ENCODE measurements at places on chromosomes 5 and 9. TPM values are rescaled to one million over a fixed set of nuclear protein-coding genes. Genes with fewer than 3 reads are reported as not detected.

- DNase-seq: no peak
Observed at GRCh38 chr5:132086277-132086794, 12.7 kb downstream of the CSF2 start.

DNA sequence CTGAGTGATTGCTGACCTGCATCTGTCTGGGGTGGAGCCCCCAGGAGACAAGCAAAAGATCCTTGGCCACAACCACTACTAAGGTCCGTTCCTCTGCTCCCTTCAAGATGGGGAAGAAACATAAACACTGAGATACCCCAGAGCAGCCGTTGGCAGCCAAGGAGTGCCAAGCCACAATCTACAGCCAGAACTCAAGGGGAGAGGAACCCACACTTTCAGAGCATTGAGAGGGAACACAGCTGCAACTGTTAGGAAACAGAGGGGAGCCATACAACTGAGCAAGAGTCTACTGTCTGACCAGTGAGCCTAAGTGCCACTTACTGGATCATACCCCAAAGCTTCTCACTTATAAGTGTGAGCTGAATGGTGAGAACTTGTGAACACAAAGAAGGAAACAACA is 44.6 kb upstream of the ADRB2 start:
- no peak for DNase-seq

- DNase-seq: no peak
Observed at GRCh38 chr5:310941-311434, 10.5 kb upstream of the AHRR start.

DNA sequence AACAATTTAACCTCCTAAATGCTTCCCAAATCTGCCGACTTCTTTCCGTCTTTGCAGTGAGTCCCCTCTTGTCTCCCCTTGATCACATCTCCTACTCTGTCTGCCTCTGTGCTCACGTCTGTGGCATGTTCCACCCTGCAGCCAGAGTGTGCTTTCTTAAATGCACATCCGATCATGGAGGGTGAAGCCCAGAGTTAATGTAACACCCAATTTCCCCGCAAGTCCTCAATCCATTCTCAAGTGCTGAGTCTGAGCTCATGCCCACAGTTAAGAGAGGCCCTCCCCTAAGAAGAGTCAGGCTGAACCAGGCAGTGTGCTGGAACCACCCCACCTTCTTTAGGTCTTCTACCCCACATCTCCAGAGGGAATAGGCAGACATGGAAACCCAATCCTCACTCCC is 164.8 kb downstream of the EPB41L4A start:
- DNase-seq: no peak

- DNase-seq: no peak
Observed at GRCh38 chr5:1214936-1215220, 10.3 kb upstream of the SLC6A18 start.

- peak; percentile 93 for DNase-seq
Observed at GRCh38 chr5:181207214-181207959, 2.4 kb upstream of the TRIM7 start.

DNA sequence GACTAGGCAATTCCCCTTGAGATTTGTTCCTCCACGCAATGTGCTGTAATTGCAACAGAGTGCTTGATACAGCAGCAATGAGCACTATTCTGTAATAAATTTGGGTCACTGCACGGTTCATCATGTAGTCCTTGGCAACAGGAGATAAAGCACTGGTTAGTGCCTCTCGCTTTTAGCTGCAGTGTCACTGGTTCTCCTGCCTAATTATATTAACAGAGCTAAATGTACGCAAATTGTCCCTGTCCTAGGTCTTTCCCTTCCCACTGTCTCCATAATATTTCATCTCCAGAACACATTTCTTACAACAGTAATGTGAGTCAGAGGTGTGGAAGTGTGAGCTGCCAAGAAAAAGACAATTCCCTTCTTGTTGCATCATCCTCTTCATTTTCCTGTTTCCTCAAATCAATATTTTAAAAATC is 553.1 kb downstream of the ZNF608 start:
- no peak for DNase-seq

- no peak for DNase-seq
Observed at GRCh38 chr5:56849671-56850070, 34.3 kb downstream of the MAP3K1 start.

DNA sequence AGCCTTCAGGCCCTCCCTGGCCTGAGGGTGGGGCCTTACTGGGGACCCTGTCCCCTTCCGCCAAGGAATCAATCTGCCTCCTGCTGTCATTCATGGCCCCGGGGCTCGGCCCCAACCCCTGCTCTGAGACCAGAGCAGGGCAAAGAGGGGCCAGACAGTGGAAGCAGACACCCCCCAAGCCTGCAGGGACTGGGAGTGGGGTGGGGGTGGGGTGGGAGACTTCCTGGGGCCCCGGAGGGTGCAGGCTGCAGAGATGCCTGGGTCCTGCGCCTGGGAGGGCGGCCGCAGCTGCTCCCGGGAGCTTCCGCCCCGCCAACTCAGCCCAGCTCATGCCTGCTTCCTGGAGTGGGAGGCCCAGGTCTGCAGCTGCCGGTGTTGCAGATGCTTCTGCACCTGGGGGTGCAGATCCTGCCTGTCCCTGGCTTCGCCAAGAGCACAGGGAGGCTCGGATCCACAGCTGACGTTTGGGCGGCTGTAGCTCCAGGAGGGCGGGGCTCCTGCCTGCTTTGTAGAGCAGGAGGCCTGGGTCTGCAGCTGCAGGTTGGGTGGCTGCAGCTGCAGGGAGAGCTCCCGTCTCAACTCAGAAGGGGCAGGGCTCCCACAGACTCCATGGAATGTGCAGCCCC is 6.2 kb downstream of the KIF4B start:
- DNase-seq: no peak

GRCh38 chr9:111231801-111232580 is 98.0 kb downstream of the OR2K2 start:
- DNase-seq: no peak

GRCh38 chr5:65858316-65858715 is 68.1 kb upstream of the ERBIN start:
- no peak for DNase-seq

GRCh38 chr5:17415321-17415758 is 82.7 kb upstream of the TAF11L2 start:
- no peak for DNase-seq

DNA sequence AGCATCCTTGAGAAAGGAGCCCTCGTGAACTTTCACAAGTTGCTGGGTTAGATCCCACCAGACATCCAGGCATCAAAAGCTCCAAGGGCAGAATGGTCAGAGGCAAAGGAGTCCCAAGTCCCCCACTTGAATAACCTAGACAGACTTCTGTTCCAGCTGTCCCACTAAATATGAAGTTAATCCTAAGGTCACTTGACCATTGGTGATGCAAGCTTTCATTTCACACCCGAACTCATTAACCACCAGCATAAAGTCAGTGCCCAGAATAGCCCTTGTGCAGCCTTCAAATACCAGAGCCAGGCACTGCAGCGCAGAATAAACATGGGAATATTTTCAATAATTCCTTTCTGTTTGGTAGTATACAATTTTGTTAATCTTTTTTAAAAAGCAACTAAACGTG is 28.9 kb downstream of the OXCT1 start:
- no peak for DNase-seq

DNA sequence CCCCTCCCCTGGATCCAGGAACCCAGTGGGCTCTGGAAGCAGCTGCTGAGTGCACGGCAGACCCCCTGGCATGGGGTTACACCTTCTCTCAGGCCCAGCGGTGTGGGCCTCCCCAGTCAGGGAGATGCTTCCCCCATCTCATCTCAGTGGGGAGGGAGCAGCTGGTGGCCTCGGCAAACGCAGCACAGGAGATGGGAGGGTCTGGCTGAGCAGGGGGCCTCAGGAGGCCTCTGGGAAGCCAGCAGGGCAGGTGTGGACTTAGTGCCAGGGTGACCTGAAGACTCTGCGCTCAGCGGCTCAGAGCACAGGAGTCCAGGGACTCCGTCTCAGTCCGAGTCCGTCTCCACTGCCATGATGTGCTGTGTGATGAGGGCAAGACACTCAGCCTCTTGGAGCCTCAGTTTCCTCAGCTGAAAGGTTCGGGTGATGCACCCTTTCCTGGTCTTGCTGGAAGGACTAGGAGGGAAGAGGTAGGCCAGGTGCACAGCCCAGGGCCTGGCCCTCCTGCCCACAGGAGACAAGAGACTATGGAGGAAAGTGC is 100.6 kb downstream of the GTF3C4 start:
- DNase-seq: no peak

DNA sequence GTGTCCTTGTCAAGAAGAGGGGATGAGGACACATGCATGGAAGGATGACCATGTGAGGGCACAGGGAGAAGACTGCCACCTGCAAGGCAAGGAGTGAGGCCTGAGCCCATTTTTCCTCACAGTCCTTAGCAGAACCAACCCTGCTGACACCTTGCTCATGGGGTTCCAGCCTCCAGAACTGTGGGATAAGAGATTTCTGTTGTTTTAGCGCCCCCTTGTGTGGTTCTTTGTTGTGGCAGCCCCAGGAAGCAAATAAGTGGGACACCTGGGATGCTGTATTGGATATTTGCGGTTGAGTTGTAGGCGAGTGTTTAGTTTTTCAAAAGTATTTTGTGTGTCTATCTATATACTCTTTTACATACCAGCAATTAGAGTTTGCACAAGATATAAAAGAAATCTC is 206.4 kb downstream of the NXNL2 start:
- no peak for DNase-seq

DNA sequence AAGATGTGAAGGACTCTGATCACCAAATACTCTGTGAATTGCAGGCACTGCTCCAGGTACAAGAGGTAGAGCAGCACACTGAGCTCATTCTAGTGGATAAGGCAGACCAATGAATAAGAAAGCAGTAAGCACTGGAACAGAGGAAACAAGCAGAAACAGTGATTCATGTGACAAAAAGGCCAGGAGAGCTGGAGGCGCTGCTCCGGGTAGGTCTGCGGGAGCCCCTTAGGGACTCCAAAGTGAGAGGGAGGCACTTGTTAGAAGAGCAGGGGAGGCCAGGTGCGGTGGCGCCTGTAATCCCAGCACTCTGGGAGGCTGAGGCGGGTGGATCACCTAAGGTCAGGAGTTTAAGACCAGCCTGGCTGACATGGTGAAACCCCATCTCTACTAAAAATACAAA is 231.6 kb upstream of the NFIL3 start:
- DNase-seq: no peak

DNA sequence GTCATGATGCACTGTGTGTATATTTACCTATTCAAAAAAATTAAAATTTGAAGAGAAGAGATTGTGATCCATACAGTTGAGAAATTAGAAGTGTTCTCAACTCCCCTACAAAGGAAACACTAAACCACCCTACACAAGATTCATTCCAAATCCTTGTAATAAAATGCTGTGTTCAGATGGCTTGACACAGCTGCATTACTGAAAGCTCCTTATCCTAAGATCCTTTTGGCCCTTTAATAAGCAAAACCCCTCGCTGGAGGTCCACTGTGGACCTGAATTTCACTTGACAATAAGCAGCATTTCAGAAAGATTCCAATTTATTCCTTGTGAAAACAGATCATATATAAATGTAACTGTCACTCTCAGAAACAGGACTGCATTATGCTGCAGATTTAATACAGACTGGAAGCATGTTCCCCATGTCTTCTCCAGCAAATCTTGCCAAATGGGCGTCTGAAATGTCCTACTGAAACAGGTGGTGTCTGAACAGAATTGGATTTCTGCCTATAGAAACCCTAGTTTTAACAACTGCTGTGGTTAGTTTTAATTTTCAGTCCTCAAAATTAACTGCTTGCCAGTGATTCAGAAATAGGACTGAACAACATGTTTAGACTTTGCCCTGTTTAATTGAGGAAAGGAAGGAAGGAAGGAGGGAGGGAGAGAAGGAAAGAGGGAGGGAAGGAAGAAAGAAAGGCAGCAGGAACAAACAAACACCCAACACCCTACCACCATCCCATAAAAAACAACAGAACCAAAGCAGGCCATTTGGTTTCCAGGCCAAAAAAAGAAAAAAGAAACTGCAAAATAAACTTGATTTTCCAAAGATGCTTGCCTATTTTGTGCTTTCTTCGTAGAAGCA is 179.6 kb downstream of the MLLT3 start:
- no peak for DNase-seq

GRCh38 chr5:124729720-124730359 is 16.6 kb downstream of the ZNF608 start:
- no peak for DNase-seq

DNA sequence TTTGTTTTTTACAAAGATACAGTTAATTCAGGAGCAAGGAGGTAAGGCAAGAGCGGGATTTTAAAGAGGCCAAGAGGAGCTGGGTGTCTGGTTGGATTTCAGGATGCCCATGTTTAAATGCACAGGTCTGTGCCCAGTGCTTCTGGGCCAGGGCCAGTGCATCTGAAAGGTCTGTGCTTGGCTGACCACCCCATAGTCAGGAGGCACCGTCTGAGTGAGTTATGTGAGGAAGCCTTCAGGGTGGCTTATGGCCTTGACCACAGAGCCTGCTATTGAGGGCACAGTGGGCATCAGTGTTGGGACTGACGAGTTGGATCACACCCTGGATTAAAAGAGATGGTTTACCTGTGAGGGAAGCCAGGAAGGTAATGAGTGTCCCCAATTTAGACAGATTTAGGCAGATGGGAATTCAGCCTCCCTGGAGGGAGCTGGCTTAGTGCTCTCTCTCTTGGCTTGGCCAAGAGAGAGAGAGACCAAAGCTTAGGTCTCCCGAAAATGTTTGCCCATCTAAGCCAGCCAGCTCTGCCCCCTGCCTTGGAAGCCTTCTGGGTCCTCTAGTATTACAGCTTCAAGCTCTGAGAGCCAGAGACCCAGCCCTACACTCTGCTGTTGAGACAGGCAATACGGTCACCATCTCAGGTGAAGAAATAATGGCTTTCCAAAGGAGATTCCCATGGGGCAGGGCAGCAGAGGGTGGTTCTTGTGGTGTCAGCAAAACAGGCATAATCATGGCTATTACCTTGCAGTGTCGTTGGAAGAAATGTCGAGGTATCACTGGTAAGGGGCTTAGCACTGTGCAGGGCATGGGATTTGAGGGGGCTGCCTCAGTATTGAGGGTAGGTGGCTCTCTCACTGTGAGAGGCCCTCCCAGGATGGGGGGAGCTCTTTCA is 68.6 kb downstream of the RGS3 start:
- DNase-seq: no peak

Gene CATSPER3
- 0.82 TPM for total RNA-seq

Gene PDE4D
- total RNA-seq: 23.1 TPM

Gene REXO4
- total RNA-seq: 38.6 TPM

Gene FGF18
- total RNA-seq: 0.35 TPM

Gene ZCCHC7
- total RNA-seq: 14.6 TPM

Gene GRK6
- total RNA-seq: 38.0 TPM

Gene POU5F2
- total RNA-seq: 0.37 TPM

Gene GABRA6
- total RNA-seq: not detected

Gene PCDHGB7
- total RNA-seq: 3.3 TPM

Gene PCDHGA6
- total RNA-seq: 1.5 TPM

Gene IL4
- not detected for total RNA-seq

Gene FOXI1
- not detected for total RNA-seq

Gene OR1J2
- total RNA-seq: not detected

Gene RABL6
- total RNA-seq: 126 TPM
